ENCODE measurements at places on chromosomes 6 and 20.

DNA sequence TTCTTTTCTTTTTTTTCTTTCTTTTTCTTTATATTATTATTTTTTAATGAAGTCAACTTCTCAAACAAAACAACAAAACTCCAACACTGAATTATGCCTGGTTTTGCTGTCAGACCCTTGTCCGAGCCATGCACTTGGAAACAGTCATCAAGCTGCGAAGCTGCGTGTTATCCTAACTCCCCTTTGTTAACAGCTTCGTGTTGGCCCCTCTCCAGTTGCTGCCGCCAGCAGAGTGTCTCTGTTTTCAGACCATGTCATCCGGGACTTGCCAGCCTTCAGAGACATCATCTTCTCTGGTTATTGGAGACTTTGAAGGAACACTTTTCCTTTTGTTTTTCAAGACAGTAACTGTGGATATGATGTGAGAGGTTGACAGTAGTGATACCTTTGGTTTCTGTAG, 83.1 kb downstream of the TRMT11 start:
- DNase-seq, result no peak

DNA sequence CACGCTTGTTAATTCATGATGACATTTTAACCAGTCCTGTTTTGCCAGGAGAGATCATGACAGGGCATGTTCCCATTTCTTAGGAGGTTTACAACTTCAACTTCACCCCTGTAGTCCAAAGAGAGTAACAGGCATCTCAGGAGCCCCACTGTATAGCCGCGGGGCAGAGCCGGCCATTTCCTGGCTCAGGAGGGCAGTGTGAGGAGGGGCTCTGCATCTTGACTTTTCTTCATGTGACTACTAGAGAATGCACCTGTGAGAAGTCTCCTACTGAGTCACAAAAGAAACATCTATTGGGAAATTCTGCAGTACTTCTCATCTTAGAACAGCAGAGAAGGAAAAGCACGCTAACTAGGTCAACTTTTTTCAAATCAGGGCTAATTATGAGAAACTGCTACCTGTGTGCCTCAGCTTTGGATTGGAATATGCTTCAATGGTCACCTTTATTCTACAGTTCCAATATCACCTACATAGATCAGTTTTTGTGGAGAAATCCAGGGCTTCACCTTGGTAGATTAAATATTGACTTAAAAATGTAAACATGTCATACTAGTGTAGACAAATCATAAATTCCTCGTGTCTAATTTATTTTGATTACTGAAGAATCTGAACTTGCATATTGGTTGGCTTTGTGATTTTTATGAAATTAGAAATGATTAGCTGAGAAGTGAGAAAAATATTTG, 28.6 kb upstream of the SIM1 start:
- no peak for DNase-seq

DNA sequence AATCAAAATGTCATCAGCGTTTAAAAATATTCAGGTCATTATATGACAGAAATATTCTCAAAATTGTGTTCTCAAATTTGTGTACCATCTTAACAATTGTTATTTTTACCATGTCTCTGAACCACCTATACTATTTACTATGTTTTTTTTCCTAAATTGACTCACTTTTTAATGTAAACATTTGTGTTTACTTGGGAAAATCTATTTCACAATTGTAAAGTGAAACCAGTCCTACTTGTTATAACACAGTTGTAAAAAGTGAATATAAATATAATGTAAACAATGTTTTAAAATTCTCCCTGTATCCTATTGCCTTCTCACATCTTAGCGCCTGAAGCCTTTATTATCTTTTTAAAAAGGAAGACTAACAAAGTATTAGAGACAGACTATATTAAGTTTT, 83.5 kb downstream of the ADGRG6 start:
- DNase-seq, result no peak

- no peak for DNase-seq
Measured at GRCh38 chr6:161100072-161100471, 108.5 kb downstream of the MAP3K4 start.

DNA sequence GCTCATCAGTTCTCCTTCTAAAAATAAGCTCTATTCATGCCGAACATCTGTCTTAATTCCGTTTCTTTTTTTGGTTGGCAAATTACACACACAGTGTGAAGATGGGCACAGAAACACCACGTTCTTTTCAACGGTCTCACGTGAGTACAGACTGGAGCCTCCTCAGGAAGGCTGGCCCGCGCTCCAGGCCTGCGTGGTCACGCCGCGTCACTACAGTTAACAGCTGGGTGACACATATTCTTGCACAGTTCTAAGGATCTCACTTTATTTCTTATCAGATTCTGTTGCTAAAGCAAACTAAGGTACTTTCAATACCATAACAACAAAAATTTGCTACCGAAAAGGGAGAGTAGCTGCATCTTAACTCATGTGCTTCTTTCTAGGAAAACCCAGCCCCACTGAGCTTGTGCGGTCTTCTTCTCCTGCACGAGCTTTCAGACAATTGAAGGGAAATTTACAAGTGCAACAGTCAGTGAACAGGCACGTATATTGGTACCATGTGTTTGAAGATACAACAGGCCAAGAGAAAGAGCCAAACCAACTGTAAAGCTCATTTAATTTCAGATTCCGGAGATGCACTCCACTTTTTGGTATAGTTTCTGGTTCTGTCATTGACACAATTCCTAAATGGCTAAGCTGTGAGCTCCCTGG, 55.6 kb upstream of the MPC1 start:
- DNase-seq, result no peak

- no peak for DNase-seq
Measured at GRCh38 chr6:159252955-159253508, 83.8 kb downstream of the FNDC1 start.

GRCh38 chr6:32982702-32983492, 14.5 kb downstream of the BRD2 start:
- no peak for DNase-seq

Data from stimulated activated CD8-positive, alpha-beta memory T cell treated with anti-CD3 and anti-CD28 coated beads, Interleukin-4, amount 100 ng/mL, for 24 hours (primary cell).